ENCODE measurements at places on chromosomes 6 and 20.

DNA sequence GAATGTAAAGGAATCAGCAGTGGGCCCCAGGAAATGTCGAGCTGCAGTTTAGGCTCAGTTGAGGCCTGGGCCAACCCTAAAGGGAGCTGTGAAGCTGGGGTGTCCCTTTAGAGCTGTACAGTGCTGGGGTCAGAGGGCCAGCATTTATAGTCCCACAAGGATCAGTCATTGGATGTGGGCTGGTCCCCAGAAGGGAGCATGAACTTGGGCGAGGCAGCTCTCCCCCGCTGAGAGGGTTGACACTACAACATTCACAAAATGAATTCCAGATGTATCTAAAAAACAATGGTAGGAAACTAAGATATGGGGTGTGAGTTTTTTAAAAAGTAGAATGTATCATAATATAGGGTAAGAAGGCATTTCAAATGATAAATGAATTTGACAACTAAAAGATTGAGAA is 29.7 kb upstream of the TMX4 start:
- DNase-seq = no peak

GRCh38 chr6:14571001-14571400 is 453.4 kb downstream of the CD83 start:
- no peak for DNase-seq

- no peak for DNase-seq
Measured at GRCh38 chr6:19896693-19897010, 59.5 kb downstream of the ID4 start.

DNA sequence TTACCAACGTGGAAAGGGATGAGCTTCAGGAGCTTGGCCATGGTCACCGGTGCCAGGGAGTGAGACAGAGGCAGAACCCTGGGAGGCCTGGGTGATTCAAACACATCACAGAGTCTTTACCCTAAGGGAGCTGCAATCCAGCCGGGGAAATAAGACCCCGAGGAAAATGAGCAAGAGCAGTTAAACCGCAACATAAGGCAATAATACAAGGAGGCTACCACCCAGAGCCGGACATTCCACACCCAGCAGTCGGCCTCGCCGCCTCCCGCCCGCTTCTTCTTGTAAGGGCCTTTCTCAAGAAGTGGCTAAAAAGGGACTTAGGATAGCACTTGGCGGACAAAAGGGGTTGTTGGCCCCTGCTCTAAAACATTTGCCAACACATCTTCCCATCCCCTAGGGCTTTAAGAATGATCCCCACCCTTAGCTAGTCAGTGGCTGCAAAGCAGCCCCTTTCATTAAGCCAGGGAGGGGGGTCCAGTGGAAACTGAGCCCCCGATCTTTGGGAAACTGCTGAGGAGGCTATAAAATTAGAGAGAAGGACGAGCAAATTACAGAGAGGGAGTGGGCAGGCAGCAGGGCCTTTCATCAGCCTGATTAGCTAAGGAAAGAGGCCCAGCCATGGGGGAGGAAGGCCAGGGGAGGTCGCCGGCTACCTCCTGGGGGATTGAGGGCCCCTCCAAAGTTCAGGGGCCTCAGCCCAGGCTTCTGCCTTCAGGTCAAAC is 34.3 kb downstream of the SNX5 start:
- no peak for DNase-seq

DNA sequence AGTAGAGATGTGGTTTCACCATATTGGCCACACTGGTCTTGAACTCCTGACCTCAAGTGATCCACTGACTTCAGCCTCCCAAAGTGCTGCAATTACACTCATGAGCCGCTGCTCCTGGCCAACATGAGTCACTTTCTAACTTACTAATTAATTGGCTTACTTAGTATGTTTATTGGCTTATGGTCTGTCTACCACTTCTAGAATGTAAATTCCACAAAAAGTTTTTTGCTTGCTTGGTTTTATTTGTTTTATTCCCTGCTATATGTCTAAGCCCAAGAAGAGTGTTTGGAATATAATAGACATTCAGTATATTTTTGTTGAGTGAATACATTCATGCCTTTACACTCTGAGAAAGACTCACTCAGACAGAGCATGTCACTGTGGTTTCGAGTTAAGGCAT is 86.0 kb downstream of the SAMD3 start:
- no peak for DNase-seq

- no peak for DNase-seq
Measured at GRCh38 chr20:1800777-1801176, 94.4 kb upstream of the SIRPA start.

DNA sequence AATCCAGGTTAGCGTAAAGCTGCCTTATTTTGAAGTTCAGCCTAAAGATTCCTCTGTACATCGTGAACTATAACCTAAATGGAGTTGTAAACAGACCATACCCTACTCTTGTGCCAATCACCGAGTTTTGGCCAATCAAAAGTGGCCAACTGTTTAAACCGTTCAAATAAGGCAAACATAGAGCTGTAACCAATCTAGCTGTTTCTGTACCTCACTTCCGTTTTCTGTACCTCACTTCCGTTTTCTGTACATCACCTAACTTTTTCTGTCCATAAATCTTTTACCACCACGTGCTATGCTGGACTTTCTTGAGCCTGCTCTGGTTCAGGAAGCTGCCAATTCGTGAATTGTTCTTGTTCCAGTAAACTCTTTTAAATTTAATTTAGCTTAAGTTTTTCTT is 39.7 kb downstream of the LBP start:
- DNase-seq = no peak

DNA sequence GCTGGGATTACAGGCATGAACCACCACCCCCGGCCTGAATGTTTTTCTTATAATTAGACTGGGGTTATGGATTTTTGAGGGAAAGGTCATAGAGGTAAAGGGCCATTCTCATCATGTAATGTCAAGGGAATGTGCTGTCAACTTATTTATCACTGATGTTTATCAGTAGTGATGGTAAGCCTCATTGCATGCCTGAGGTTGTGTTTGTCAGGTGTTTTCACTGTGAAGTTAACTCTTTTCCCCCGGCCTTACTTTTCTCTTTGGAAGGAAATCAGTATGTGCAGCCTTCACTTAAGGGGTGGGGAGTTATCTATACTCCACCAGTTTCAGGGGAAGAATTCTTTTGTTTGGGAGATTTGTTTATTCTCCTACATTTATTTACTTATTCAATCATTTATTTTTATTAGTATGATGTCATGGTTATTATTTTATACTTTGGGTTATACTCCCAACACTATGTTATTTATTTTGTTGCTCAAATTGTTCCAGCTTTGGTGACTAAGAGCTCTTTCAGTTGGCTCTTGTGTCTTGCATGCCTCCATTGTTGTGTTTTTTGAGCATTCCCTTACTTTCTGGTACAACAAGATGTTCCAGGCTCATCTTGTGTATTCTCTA is 2.8 kb upstream of the SLC17A5 start:
- DNase-seq = no peak

GRCh38 chr20:8007490-8007889 is 12.1 kb downstream of the TMX4 start:
- no peak for DNase-seq

DNA sequence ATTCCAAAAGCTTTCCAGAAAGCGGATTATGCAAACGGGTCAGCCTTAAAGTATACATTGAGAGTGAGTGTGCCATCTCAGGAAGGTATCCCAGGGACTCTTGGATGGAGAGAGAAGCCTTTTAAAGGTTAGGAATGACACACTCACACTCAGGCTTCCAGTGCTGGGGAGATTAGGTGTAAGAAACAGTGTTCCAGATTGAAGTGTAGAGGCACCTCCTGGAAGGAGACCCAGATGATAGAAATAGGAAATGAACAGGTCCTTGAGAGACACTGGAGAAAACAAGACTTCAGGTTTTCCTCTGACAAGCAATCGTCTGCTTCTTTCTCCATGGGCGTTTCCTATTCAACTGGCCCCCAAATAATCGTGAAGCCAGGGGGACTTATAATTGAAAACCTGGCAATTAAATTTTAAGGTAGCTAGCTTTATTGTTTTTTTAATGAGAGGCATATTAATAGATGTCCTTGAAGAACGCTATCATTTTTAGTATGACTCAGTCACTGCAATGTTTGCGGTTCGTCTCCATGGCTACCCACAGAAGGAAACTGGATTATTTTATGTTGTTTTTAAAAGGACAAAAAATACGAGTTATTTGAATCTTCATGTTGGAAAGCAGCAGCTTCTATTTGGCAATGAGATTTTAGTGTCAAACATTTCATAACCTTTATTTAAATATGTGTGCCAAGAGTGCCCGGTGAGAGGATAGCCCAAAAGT is 85.3 kb downstream of the TRMT6 start:
- DNase-seq = peak; percentile 38

DNA sequence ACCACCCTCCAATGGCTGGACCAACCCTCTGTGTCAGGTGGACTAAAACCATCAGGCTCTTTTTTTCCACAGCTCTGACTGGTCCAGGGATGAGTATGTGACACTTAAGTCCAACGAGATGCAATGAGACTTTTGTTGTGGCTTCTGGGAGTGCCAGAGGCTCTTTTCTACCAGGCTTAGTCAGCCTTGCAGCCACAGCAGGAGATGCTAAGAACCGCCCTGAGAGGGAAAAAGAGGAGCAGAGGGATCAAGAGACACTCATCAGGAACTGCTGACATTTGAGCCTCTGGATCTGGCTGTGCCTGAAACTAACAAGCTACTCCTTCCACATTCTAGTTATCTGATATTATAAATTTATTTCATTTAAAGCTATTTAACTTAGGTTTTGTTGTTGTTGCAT is 270.9 kb upstream of the SULF2 start:
- DNase-seq = no peak

DNA sequence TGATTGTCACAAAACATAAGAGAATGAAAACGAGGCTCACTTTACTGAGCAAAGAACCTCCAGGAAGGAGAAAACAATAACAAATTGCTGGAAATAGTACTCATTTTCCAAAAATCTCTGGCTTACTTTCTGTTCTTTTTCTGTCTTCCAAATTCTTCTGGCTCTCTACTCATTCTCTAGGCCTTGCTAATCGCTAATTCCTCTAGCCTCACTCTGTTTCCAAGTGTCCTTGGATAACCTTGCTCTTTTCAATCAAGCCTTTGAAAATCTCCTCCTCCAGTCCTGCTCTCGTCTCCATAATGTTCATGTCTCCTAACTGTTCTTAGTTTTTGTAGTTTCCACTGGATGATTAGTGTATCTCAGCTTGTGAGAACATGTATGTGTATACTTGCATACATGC is 96.2 kb upstream of the MAP7 start:
- no peak for DNase-seq

DNA sequence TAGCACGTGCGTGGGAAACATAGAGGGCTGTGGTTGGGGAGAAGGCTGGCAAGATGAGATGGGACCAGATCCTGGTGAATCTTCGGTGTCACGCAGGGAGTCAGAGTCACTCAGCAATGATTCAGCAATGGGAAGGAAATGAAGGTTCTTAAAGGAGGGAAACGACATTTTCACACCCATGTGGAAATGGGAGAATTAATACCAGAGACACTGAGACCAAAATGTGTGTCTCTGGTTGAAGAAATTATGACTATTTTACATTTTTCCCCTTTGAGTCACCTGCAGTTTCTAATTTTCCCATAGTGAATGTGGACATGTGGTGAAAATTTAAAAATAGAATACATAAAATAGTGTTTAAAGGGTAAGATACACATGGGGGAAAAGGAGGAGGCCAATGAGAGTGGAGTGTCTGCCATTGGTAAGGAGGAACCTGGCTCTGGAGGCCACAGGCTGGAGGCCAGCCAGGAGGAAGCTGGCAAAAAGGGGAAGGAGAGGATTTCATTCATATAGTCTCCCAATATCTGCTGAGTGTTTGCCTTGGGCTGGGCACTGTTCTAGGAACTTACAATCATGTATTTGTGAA is 17.5 kb downstream of the NRN1 start:
- DNase-seq = no peak

DNA sequence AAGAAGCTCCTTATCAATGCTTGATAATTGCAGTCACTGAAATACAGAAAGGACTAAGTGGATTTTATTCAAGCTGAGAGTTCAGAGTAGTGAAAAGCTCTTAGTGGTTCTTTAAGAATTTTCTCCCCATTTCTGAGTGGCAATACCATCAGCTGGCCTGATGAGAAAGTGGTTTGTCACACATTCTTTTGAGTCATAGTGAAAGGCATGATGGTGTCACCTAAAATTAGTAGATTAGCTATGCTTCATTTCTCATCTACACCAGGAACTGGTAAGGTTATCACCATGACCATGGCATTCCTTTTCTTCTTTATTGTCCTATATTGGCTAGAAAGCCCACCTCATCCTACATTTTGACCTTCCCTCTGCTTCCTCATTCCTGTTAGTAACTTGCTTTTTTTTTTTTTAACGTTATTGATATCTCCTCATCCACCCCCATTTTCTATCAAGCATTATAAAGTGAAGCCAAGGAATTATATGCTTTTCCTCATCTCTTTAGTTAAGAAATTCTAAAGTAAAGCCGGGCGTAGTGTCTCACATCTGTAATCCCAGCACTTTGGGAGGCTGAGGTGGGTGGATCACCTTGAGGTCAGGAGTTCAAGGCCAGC is 67.4 kb upstream of the LOC128125822 start:
- DNase-seq = no peak

DNA sequence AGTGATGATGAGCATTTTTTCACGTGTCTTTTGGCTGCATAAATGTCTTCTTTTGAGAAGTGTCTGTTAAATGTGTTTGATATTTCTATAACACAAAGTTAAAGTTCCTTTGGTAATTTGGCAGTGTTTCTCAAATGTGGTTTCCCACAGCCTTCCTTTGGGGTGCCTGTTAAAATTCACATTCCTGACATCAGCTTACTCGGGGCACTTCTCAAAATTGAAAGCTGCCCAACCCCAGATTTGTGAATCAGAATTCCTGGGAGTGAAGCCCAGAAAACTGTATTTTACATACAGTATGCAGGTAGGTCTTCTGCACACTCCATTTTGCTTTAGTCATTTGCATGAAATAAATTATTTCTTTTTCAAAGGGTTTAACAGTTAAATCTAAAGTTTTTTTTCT is 207.9 kb downstream of the GMPR start:
- DNase-seq = no peak

- DNase-seq = no peak
Measured at GRCh38 chr20:51326201-51326819, 216.2 kb downstream of the NFATC2 start.

DNA sequence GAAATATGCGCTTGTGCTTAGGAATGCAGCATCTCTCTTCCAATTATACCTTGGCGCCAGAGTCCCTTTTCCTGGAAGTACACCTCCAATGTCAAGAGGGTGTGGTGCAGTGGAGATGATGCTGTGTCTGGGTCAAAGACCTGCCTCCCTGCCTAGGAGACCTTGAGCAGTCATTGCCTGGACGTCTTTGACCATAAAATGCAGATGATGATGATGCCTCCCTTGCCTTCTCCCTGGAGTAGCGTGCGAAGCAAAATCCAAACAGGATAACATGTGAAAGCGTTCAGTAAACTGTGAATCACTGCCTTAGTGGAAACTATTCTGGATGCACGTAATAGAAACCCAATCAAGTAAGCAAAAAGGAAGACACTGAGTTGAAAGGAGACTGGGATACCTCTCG is 97.4 kb upstream of the ARMC2 start:
- DNase-seq = no peak

DNA sequence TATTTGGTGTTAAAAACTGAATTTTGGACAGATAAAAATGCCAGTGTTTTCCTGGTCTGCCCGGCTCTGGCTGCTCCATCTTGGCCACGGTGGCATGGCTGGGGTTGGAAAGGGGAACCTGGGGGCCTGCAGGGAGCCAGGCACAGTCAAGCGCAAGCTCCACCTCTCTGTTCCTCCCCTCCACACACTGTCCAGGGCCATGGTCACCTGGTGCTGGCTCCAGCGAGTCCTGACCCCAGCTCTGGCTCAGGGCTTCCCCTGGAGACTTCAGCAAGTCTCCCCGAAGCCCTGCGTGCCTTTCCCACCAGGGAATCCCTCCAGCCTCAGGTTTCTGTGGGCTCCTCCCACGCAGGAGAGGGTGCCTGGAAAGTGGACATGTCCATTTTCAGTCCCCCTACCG is 298.5 kb downstream of the QKI start:
- no peak for DNase-seq

- DNase-seq = no peak
Measured at GRCh38 chr6:122825163-122825562, 36.1 kb downstream of the SMPDL3A start.

Data from ovary (tissue), 10 donors.